ENCODE measurements at places on chromosomes 13 and 19.
A peak's percentile ranks its signal among the peaks of the same experiment; 100 is the strongest.

DNA sequence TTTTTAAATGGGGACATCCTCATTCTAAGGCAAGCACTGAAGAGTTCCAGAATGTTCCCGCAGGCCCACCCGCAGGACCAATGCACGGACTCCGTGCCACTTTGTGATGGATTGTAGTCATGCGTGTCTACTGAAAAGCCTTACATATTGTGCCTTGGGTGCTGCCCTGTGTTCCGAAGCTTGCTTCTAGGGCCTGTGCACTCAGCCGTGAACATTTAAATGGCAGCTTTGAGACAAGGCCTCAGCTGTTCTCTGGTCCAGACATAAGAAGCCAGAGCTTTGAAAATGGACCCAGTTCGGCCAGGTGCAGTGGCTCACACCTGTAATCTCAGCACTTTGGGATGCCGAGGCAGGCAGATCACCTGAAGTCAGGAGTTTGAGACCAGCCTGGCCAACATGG, 75.3 kb upstream of the CACNA1A start:
- DNase-seq, result no peak

GRCh38 chr13:50060718-50061117, 45.5 kb downstream of the KCNRG start:
- no peak for DNase-seq

- DNase-seq, result no peak
Measured at GRCh38 chr13:38176664-38177063, 173.0 kb upstream of the UFM1 start.

GRCh38 chr19:46839752-46840497, 10.7 kb downstream of the AP2S1 start:
- DNase-seq, result no peak

GRCh38 chr19:12794196-12794941, 3.1 kb downstream of the JUNB start:
- DNase-seq, result no peak

DNA sequence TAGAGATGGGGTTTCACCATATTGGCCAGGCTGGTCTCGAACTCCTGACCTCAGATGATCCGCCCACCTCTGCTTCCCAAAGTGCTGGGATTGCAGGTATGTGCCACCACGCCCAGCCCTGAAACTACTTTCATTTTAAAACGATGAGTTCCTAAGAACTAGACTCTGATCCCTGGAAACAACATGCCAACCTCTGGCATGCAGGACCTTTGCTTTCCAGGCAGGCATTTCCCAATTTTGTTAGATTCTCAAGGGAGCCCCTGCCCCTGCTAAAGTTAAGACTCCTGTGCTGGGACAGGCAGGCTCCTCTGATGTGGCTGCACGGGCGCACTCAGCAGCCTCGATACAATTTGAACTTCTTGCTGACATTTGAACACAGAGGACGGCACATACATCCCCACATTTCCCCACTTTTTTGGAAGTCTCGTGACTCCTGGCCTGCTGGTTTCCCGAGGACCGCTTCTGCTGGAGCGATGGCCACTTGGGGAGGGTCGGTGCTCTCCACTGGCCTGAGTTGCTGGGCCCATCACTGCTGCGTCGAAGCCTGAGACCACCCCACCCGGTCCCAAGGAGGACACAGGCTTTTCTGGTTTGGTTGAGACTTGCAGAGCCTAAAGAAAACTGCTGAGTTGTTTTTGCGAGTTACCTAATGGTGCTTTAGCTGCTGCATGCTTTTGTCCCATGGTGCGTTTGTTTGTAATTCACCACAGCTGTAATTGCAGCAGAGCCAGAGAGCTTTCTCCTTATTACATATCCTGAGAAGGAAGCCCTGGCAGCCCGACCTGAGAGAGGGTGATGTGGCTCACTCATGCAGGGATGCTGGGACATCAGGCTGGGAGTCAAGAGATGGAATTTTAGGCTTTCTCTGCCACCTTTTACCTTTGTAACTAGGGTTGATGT, 8.2 kb downstream of the ATP11A start:
- no peak for DNase-seq

GRCh38 chr13:32310134-32310706, 4.9 kb downstream of the ZAR1L start:
- DNase-seq, result peak; percentile 57

DNA sequence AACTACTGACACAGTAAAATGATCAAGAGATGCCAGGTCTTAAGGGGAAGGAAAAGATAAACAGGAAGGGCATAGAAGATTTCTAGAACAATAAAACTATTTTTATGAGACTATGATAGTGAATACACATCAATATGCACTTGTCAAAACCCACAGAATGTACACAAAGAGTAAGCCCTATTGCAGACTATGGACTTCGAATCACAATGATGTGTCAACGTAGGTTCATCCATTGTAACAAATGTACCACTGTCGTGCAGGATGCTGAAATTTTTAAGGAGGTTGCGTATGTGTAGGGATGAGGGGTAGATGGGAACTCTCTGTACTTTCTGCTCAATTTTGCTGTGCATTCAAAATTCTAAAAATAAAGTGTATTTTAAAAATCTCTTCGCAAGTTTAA, 171.9 kb downstream of the KLF12 start:
- no peak for DNase-seq

- DNase-seq, result peak; percentile 73
Measured at GRCh38 chr19:31214997-31215396, 134.2 kb downstream of the TSHZ3 start.

DNA sequence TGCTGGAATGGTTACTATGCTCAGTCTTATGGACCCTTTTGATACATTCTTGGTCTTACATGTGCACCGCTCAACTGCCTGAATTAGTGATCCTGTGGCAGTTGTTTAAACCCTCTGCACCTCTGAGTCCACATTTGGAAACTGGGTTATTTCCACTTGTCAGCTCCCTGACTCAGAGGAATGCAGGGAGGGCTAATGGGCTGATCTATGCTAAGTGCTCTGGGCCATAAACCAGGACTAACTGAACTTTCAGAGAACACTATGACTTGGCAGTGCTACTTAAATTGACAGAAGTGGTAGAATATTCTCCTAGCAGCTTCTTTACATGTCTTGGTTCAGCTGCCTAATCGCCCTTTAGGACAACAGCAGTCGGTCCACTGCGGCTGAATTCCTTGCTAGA, 26.8 kb upstream of the MED4 start:
- no peak for DNase-seq

DNA sequence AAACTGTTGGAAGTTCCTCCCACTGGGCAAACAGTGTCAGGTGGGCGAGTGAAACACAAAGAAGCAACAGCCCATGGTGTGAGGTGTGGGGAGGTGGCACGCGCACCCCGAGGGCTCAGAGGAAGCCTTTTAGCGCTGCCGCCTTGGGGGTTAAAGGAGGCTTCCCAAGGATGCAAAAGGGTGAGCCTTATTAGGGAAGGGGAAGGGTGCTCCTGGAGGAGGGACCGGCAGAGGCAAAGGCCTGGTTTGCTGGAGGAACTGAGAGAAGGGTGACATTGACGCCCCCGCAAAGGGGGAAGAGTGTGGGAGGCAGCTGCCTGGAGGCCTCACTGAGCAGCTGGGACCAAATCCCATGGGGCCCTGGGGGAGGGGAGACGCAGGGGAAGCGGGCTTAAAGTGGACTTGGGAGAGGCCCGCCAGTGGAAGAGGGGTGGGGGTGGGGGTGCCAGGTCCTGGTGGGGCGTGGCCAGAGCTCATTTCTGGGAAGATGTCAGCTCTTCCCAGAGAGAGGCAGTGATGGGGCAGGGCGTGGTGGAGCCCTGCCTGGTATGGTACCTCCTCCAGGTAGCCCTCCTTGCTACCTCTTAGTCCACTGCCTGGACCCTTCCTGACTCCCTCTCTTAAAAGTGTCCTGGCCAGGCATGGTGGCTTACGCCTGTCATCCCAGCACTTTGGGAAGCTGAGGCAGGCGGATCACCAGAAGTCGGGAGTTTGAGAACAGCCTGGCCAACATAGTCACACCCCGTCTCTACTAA, 12.0 kb upstream of the FCHO1 start:
- no peak for DNase-seq

GRCh38 chr13:41582027-41582463, 124.7 kb downstream of the RGCC start:
- DNase-seq, result no peak

GRCh38 chr13:32802159-32802558, 214.1 kb upstream of the KL start:
- no peak for DNase-seq
